ENCODE measurements at places on chromosomes 16 and 17.

GRCh38 chr17:7019839-7020519 is 2.9 kb upstream of the BCL6B start:
- DNase-seq = no peak

GRCh38 chr16:59148769-59149155 is 414.6 kb upstream of the GOT2 start:
- no peak for DNase-seq

DNA sequence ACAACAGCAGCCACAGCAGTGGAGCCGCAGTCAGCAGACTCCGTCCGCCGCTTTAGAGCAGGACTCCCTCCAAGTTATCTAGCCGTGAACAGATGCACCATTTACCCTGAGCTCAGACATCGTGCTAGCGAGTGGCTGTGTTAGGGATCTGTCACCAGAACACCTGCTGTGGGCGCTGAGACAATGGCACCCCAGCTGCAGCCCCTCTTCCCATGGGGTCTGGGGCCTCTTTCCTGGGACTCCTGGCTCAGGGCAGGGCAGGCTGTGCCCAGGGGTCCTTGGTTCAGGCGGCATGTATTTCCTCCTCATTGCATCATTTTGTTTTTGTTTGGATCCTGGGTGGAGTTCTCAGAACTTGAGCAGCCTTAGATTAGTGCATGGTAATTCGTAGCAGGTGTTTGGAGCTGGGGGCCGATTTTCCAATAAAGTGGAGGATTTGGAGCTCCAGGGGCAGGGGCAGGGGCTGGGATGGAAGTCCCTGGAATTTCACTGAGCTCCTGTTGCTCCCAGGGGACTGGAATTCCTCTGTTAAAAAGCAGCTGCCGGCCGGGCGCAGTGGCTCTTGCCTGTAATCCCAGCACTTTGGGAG is 23.4 kb downstream of the NMRAL1 start:
- DNase-seq = no peak

DNA sequence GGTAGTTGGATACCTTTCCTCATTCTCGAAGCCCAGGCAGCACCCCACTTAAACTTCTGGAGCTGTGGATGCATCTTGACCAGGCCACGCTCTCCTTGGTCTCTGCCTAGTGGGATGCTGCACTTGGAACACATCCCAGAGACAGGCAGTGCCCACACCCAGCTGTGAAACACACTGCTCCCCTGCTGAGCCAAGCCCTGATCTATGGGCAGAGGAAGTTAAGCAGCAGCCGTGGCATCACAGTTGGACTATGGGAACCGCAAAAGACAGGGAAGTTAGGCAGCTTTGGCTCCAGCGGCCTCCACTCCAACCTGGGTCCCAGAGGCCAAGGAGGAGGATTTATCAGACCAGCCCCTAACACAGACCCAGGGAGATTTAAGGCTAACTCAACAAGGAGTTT is 284.8 kb upstream of the CCL2 start:
- DNase-seq = no peak
